ENCODE measurements at places on chromosomes 5 and 9.

DNA sequence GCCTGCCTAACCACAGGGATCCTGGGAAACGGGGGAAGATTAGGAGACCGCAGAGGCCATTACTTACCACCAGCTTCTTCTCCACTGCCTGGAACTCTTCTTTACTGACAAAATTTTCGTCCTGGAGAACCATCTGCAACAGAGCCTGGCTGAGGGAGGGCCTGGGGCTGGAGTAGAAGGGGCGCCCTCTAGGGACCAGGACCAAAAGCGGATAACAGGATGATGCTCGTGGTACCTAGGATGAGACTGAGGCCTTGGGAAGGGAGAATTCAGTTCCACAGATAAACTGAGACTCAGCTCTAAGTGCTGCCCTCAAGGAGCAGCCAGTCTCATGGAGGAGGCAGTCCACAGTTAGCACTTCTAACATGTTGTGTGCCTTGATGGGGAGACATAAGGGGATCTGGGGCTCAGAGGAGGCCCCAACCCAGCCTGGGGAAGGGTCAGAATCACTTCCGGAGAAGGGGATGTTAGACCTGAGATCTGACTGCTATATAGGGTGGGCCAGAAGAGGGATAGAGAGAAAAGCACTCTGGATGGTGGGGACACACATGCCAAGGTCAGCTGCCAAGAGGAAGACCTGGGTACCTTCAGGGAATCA, 1.2 kb downstream of the SPATA24 start:
- no peak for DNase-seq

DNA sequence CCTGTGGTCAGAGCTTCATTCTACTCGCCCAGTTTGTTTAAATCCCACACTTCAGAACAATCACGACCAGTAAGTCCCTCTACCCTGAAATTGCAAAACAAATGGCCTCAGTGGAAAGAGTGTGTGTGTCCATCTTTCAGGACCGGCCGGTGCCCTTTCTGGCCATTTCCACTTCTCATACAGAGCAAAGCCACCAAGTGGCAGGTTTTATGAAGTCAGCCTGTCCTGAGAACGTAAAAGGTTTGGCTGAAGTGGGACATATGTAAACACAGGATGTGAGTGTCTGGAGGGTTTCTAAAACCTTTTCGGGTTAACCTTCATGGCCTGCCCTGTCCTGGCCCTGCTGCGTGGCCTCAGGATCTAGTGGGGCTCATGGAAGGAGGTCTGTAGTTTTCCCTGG, 24.7 kb downstream of the NXNL2 start:
- DNase-seq: peak; percentile 23

DNA sequence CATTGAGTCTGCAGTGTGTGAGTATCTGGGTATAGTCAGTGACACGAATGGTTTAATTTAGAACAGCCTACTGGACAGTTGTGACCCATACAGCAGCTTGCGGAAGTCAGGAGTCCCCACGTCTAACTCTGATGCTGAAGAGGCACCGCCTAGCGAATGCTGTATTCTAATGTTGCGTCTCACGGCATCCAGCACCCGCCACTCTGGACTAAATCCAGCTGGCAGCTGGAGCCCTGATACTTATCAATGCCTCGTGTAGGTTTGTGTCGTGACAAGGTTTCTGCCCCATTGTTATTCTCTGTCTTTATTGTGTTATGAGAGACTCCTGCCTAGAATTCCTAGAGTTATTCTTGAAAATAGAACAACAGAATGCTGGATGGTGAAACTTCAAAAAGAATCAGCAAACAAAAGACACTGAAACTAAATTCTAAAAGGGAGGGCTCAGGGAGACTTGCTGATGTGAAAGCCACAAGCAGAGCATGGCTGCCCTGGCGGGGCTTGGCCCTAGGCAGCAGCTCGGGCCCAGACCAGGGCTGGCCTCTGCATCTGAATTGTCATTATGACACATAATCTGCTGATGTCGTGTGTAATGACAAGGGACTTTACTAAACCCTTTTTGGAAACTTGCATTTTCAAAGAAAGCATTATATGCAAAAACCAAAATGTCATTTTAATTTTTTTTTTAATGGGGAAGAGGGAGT, 123.5 kb upstream of the ICE1 start:
- DNase-seq: no peak

DNA sequence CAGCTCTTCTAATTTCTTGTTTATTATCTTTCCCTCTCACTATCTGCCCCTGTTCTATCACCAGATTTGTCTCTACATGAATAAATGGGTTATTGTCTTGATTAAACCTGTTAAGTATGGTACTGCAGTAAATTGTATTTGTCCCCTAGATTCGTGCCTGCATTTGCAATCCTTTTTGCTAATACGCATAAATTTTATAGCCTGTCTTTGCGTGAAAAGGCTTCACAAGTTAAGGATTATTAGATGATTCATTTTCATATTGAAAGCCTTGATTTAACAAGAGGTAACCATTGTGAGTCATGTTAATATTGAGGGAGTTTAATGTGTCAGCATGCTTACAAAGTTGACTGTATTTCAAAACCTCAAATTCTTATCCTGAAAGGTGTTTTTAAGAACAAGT, 204.6 kb downstream of the PCSK1 start:
- DNase-seq: peak; percentile 74

DNA sequence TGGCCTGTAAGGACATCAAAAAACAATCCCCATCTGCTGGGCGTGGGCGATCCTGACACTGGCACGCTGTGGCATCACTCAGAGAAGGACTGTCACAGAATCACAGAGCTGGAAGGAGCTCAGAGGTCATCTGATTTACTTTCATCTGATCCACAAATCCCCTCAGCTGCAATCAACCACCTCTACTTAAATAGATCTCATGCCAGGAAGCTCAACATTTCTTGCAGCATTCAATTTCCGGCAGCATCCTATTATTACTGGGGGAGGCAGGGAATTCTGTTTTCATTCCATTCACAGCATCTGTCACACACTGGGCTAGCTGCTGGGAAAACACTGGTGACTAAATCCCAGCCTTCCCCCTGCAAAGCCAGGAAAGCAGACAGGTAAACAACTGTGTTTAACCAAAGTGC, 38.3 kb downstream of the RETREG1 start:
- DNase-seq: no peak

- DNase-seq: no peak
Measured at GRCh38 chr5:62289813-62290212, 16.2 kb upstream of the KIF2A start.

GRCh38 chr5:125455041-125455440, 708.6 kb upstream of the ZNF608 start:
- peak; percentile 52 for DNase-seq

DNA sequence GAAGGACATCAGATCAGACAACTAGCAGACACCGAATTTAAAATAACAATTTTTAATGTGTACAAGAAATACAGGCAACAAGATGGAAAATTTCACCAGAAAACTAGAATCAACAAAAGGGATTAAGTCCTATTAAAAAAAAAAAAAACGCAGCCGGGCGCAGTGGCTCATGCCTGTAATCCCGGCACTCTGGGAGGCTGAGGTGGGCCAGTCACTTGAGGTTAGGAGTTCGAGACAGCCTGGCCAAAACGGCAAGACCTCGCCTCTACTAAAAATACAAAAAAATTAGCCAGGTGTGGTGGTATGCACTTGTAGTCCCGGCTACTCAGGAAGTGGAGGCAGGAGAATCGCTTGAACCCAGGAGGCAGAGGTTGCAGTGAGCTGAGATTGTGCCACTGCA, 64.3 kb upstream of the UBAC1 start:
- no peak for DNase-seq

GRCh38 chr9:90726215-90726614, 75.4 kb upstream of the SYK start:
- DNase-seq: no peak

Measured in iris pigment epithelial cell (primary cell).